Hepatocyte (in vitro differentiated cells): ENCODE measurements at places on chromosomes 5 and 9.

DNA sequence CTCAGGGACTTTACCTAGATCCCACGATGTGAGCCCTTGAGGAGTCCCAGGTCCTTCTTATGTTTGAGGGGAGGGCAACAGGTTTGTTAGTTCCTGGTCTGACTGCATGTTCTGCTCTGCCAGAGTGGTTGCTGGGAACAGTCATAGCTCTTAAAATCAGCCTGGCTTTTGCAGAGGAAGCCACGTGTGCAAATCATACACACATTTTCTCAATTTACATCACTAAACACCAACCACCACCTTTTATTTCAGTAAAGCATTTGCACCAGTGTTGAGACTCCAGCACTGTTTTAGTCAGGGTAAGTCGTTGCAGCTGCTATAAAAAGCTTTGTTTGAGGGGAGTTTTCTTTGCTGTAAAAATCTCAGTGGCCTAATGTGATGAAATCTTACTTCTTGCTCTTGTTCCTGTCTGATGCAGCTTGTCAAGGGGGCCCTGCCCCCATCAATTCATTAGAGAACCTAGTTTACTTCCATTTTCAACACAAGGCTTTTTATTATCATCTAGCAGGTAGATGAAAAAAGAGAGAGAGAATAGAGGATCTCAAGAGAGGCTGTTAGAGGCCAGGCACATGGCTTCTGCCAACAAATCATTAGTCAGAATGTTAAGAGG lies 70.3 kb upstream of the VCAN start:
- DNase-seq: no peak

DNA sequence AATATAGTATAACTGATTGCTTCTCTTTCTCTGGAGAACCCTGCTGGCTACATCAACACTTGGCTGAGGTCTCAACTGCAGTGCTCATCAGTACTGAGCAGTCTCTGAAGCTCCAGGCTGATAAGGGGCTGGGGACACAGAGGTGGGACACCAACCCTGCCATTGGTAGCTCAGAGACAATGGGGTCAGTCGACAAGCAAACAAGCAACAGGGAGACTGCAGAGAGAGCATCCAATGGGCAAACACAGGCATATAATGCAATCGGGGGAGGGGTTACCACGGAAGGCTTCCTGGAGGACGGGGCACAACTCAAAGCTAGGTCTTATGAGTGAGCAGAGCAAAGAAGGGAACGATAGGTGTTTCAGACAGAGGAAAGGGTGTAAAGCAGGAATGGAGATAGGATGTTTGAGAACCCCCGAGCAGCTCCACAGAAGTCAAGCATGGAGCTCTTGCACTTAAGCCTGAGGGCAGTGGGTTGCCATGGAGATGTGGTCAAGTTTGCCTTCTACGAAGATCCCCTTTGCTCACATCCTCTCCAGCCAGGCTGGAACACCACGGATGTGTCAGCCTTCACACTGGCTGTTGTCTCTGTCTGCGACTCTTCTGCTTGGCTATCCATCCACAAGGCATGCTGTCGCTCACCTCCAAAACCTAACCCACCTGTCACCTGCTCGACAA lies 21.5 kb upstream of the AKNA start:
- DNase-seq: no peak

GRCh38 chr9:119639287-119639955 lies 270.2 kb upstream of the BRINP1 start:
- peak; percentile 61 for DNase-seq

- no peak for DNase-seq
Measured at GRCh38 chr5:50855001-50855400, 188.6 kb downstream of the PARP8 start.

DNA sequence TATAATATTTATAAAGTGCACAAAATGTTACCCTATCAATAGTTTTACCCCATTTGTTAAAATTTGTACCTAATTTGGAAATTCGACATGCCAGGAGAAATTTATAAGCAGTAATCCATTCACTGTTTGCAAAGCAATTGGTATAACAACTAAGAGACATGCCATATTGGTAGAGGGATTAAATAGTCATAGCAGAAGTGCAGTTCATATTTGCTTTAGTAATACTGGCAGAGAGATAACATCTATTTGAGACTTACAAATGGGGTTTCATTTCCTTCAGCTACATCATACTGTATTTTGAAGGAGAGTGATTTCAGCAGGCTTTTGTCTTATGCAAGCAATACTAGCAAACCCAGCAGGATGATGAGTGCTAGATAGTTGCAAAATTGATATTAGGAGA lies 610.4 kb upstream of the CDH10 start:
- DNase-seq: no peak
